ENCODE measurements at places on chromosomes 5 and 9. TPM values are rescaled to one million over a fixed set of nuclear protein-coding genes. Genes with fewer than 3 reads are reported as not detected.

Gene DMRT1
- not detected for total RNA-seq

Gene IL13
- total RNA-seq, result not detected

Gene SH2D3C
- 51.5 TPM for total RNA-seq

Gene SPATA31E1
- total RNA-seq, result not detected

Gene SKP2
- 10.2 TPM for total RNA-seq

Gene PRLR
- total RNA-seq, result not detected

Gene PPP6C
- total RNA-seq, result 19.8 TPM

Gene INSYN2B
- total RNA-seq, result 0.87 TPM

Gene LHX6
- 0.09 TPM for total RNA-seq
